ENCODE measurements at places on chromosomes 1 and 21.

- DNase-seq = no peak
Observed at GRCh38 chr1:44034976-44035716, 3.9 kb upstream of the SLC6A9 start.

DNA sequence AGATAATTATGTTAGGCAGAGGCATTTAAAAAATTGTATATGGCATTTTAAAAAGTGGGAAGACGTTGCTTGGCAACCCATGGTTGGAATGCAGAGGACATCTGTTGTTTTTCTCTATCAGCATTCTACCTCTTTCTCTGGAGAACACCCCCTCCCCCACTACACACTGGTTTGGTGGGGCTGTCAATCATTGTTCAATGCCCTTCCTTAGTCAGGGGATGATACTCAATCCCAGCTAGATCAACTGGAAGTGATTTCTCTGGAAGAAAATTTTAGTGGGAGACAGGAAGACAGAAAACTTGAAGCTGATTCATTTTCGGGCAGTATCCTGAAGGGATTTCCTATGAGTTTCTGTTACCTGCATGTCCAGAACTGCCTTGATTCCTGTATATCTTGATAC, 35.7 kb upstream of the CAP1 start:
- DNase-seq = no peak

GRCh38 chr1:31010086-31010989, 55.2 kb downstream of the PUM1 start:
- DNase-seq = no peak

DNA sequence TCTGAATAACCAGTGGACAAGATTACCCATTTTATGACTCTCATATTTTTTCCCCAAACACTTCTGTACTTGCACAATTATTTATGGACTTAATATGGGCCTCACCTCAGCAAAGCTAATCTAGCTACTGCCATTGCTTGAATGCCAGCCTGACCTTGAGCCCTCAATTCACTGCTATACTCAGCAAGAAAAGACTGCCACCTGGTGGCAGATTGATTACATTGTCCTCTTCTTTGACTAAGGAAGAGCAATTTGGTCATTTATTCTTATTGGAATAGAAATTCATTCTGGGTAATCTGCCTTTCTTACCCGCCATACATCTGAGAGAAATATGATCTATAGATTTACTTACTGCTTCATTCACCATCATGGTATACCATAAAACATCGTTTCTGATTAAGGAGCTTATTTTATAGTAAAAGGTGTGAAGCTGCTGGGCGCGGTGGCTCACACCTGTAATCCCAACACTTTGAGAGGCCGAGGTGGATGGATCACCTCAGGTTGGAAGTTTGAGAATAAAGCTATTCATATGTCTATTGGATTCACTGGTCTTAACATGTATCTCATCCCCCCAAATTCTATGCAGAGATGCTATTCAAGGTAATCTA, 32.9 kb upstream of the DIPK1A start:
- peak; percentile 52 for DNase-seq

- no peak for DNase-seq
Observed at GRCh38 chr1:211912038-211912437, 81.5 kb upstream of the LPGAT1 start.

- no peak for DNase-seq
Observed at GRCh38 chr1:53477651-53478501, 18.7 kb downstream of the DMRTB1 start.

DNA sequence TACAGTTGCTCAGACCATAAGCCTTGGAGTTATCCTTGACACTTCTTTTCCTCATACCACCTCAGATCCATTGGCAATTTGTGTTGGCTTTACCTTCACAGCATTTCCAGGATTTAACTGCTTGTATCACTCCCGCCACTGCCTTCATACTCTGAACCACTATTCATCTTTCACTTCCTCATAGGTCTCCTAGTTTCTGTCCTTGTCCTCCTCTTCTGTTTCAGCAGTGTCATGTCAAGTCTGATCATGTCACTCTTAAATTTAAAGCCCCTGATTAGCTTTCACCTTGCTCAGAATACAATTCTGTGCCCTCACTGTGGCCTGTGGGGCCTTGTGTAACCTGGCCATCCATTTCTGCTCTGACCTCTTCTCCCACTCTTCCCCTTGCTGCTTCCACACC, 34.7 kb upstream of the C1orf115 start:
- DNase-seq = no peak

DNA sequence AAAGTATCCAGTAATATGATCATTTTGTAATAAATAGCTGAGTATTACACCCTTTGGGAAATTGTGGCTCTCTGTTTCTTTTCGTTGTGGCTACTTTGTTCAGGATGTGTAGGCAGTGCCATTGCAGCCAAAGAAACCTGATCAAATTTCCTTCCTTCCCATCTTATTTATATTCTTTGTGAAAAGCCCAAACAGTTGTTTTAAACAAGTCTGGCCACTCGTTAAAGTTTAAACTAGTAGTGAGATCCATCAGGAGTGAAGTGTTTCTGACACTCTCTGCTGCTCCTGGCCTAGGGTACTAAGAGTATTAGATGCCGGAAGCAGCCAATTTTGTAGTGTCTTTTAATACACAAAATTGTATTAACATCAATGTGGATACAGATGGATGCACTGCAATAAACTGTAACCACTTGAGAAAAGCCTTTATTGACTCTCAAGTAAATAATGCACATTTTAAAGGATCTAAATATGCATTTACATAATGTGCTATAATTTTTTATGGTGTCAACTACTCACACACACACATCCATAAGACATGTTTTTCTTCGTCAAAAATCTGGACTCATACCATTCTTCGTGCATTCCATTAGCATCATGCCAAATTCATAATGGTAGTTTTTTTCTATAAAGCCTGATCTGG, 317.9 kb downstream of the NFIA start:
- no peak for DNase-seq

GRCh38 chr1:157487504-157487903, 64.8 kb downstream of the FCRL5 start:
- DNase-seq = no peak

GRCh38 chr1:177996957-177997356, 27.1 kb upstream of the SEC16B start:
- DNase-seq = no peak

DNA sequence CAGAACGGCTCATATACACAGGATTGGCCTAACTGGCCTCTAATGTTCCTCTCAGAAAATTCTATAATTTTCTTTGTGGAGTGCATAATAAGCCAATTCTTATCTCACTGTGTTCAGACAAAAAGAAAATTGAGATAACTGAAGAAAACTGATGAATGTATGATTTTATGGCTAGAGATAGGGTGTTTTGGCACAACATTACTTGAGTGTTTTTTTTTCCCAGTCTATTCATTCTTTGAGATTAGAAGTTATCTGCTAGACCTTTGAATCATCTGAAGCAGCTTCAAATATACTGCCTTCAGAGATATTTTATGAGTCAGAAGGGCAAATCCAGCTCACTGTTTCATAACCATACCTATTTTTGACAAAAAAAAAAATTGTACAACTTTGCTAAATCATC, 85.6 kb downstream of the VAV3 start:
- DNase-seq = no peak

DNA sequence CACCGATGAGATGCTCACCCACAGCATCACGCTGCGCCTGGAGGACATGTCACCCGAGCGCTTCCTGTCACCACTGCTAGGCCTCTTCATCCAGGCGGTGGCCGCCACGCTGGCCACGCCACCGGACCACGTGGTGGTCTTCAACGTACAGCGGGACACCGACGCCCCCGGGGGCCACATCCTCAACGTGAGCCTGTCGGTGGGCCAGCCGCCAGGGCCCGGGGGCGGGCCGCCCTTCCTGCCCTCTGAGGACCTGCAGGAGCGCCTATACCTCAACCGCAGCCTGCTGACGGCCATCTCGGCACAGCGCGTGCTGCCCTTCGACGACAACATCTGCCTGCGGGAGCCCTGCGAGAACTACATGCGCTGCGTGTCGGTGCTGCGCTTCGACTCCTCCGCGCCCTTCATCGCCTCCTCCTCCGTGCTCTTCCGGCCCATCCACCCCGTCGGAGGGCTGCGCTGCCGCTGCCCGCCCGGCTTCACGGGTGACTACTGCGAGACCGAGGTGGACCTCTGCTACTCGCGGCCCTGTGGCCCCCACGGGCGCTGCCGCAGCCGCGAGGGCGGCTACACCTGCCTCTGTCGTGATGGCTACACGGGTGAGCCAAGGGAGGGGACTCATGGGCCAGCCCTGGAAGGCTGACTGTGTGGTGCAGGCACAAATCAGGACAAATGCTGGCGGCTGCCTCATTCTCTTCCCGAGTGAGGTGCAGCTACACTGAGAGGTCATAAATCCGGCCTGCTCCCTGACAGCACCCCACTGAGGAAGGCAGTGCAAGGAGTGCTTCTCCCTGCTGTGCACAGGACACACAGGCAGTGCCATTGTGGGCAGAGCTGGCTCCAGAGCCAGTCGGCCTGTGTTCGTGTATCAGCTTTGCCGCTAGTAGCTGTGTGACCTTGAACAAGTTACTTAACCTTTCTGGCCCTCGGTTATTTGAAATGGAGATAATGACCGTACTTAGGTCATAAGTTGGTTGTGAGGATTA, 9.4 kb downstream of the CELSR2 start:
- no peak for DNase-seq

- no peak for DNase-seq
Observed at GRCh38 chr1:66294707-66295370, 239.1 kb upstream of the SGIP1 start.

- no peak for DNase-seq
Observed at GRCh38 chr1:158059984-158060383, 66.5 kb downstream of the KIRREL1 start.

- DNase-seq = no peak
Observed at GRCh38 chr1:203554071-203554470, 60.1 kb downstream of the OPTC start.

DNA sequence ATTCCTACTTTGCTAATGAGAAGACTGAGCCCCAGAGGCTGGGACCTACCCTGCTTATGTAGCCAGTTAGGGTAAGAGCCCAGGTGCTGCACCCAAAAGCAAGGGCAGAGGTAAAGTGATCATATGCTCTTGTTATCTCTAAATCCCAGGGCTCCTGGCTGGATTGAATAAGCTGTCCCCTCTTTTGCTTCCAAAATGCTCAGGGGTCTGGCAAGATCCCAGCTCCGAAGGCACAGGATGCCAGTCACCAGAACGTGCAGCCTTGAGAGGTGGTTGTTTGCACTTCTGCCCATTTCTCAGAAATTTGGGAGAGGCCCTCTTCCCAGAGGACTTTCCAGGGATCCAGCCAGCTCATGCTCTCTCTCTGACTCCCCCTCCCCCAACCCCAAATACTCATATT, 142.4 kb upstream of the TMEM51 start:
- no peak for DNase-seq

- DNase-seq = peak; percentile 39
Observed at GRCh38 chr1:231395076-231395997, 26.8 kb downstream of the EGLN1 start.

DNA sequence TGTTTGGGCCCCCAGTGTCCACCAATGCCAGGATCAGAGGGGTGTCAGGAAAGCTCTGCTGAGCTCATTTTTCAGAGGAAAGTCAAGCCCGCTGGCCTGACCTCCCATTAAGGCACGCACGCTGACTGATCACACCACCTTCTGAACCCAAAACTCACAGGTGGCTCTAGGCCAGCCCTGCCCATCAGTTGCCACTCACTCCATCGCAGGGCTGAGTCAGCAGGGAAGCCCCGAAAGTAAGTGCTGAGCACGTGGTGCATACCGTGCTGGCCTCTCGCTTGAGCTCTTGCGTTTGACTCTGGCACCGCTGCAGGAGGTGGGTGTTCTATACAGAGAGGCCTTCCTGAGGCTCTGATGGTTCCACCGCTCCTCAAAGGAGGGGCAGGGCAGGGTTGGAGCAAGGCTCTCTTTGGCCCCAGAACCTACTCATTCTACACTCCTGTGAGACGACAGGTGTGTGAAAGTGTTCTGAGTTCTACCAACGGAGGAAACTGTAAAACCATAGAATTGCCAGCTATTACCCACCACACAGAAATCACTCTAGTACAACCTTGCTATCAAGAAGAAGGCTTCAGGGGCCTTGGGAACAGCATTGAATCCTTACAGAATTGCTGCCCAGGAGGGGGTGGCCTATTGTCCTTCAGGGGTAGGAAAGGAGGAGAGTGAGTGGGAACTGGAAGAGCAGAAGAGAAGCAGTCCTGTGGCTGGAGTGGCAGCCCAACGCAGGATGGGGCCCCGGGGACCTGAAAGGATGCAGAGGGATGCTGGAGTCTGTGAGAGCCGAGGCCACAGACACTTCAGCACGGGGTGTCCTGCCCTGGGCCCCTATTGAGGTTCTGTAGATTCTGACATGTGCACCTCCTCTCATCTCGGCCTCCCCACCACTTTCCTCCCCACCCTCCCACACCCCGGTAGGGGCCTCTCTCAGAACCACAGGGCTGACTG, 214.7 kb upstream of the EDN2 start:
- no peak for DNase-seq

- DNase-seq = no peak
Observed at GRCh38 chr1:156648951-156649350, 7.0 kb downstream of the BCAN start.

DNA sequence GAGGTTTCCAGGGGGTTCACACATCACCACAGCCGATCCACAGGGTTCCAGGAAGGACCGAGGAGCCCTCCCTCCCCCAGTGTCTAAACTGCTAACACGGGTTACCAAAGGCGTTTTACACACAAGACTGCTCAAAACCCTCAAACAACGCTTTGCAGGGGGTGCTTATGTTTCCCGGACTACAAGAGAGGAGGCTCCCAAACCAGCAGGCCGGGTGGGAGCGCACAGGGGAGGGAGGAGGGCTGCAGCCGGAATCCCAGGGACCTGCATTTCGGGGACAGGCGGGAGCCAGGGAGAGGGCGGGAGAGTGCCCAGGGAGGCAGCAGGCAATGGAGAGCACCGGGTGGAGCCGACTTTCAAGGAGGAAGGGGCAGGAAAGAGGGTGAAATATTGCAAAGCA, 50.8 kb downstream of the ACBD3 start:
- DNase-seq = no peak
